Left lung (tissue), 14 donors: ENCODE measurements at places on chromosomes 12 and 14. TPM values are rescaled to one million over a fixed set of nuclear protein-coding genes. Genes with fewer than 3 reads are reported as not detected.

DNA sequence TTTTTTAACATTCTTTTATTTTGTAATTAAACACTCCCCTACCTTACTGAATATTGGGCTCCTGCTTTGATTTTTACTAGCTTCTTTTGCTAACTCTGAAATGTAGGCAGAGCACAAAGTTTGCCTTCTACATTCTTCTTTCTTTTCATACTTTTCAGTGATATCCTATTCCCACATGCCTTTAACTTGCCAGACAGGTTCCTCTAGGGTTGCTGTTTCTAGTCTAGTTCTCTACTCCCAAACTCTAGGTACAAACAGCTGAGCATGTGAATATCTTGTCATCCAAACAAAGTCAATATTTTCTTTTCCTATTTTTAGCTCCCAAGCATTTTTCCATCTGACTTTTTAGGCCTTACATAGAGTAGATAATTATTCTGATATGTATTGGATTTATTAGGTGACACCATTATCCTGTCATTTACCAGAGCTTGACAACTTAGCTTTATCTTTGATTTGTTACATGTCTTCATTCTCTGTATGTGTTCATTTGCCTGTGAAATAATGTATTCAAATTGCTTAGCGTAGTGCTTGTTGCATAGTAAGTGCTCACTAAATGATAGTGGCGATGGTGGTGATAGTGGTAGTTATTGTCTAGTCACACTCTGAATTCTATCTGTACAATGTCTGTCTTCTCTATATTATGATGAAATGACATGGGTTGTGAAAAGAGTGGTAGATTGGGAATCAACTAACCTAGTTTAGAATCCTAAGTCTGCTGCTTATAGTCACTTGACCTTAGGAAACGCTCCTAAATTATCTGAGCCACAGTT is 73.6 kb upstream of the DNM1L start:
- no peak overlapping the region for H3K4me3 ChIP-seq
- DNase-seq = no peak
- H3K27me3 ChIP-seq = no peaks in the 10 kb centered on the region
- H3K4me1 ChIP-seq = no peaks in the 10 kb centered on the region
- no peak overlapping the region for H3K27ac ChIP-seq

The ZNF891 gene
- 7.5 TPM for polyA plus RNA-seq

GRCh38 chr12:88237954-88238353 is 95.8 kb downstream of the TMTC3 start:
- no peaks in the 10 kb centered on the region for H3K36me3 ChIP-seq
- H3K27ac ChIP-seq = no peak overlapping the region

The P2RX2 gene
- 4.7 TPM for polyA plus RNA-seq

The C1S gene
- 134 TPM for polyA plus RNA-seq

GRCh38 chr14:97290065-97290464 is 492.9 kb downstream of the VRK1 start:
- H3K4me1 ChIP-seq = no peaks in the 10 kb centered on the region
- H3K36me3 ChIP-seq = no peaks in the 10 kb centered on the region
- DNase-seq = no peak
- no peak overlapping the region for H3K27ac ChIP-seq

- DNase-seq = no peak
- no peak overlapping the region for H3K4me3 ChIP-seq
- no peak overlapping the region for H3K27ac ChIP-seq
- H3K27me3 ChIP-seq = no peaks in the 10 kb centered on the region
Observed at GRCh38 chr12:98188650-98189077, 326.7 kb upstream of the TMPO start.

- peak overlapping the region; percentile 57 for H3K27ac ChIP-seq
- H3K4me1 ChIP-seq = peaks cover 4% of the 10 kb centered on the region
- no peaks in the 10 kb centered on the region for H3K36me3 ChIP-seq
- H3K4me3 ChIP-seq = no peak overlapping the region
- DNase-seq = no peak
Observed at GRCh38 chr12:16472631-16473030, 125.2 kb downstream of the MGST1 start.

GRCh38 chr14:101715210-101716076 is 46.1 kb upstream of the PPP2R5C start:
- no peak overlapping the region for H3K4me3 ChIP-seq
- H3K36me3 ChIP-seq = no peaks in the 10 kb centered on the region
- DNase-seq = no peak
- H3K4me1 ChIP-seq = no peaks in the 10 kb centered on the region
- no peak overlapping the region for H3K27ac ChIP-seq

The A2M gene
- polyA plus RNA-seq = 1,589 TPM

The NPC2 gene
- polyA plus RNA-seq = 1,022 TPM

GRCh38 chr12:1391722-1392121 is 202.7 kb downstream of the FBXL14 start:
- DNase-seq = no peak
- H3K27ac ChIP-seq = no peak overlapping the region
- no peaks in the 10 kb centered on the region for H3K4me1 ChIP-seq
- no peaks in the 10 kb centered on the region for H3K27me3 ChIP-seq
- H3K36me3 ChIP-seq = no peaks in the 10 kb centered on the region

- H3K4me1 ChIP-seq = peaks cover 21% of the 10 kb centered on the region
- no peaks in the 10 kb centered on the region for H3K27me3 ChIP-seq
- no peak overlapping the region for H3K4me3 ChIP-seq
- H3K27ac ChIP-seq = no peak overlapping the region
- H3K36me3 ChIP-seq = no peaks in the 10 kb centered on the region
Observed at GRCh38 chr12:76470028-76470939, 89.3 kb downstream of the OSBPL8 start.

- H3K36me3 ChIP-seq = no peaks in the 10 kb centered on the region
- H3K27me3 ChIP-seq = no peaks in the 10 kb centered on the region
- H3K4me3 ChIP-seq = no peak overlapping the region
- H3K27ac ChIP-seq = no peak overlapping the region
- DNase-seq = no peak
Observed at GRCh38 chr12:59843260-59843843, 247.5 kb downstream of the SLC16A7 start.

The PCED1B gene
- 1.3 TPM for polyA plus RNA-seq

- H3K27me3 ChIP-seq = no peaks in the 10 kb centered on the region
- peak; percentile 87 for DNase-seq
- peak overlapping the region; percentile 81 for H3K27ac ChIP-seq
- H3K4me1 ChIP-seq = peaks cover 64% of the 10 kb centered on the region
Observed at GRCh38 chr14:104681689-104682074, 7.7 kb upstream of the INF2 start.

DNA sequence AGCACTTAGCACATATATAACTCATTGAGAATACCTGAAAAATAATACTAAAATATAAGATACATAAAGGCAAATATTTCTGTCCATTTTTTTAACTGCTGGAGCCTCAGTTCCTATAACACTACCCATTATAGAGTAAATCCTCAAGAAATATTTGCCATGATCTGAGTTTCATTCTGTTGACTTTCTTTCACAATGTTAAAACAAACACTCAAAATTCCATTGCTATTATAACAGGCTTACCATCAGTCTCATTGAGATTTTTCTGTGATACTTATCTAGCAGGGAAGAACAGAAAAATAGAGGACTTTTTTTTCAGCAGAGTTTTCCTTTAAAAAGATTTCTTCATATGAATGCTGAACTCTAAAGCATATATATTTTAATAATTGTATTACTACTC is 24.5 kb downstream of the LMO3 start:
- H3K4me1 ChIP-seq = no peaks in the 10 kb centered on the region
- H3K36me3 ChIP-seq = no peaks in the 10 kb centered on the region
- no peak for DNase-seq
- no peaks in the 10 kb centered on the region for H3K27me3 ChIP-seq

GRCh38 chr12:112850383-112850782 is 56.4 kb upstream of the OAS1 start:
- H3K4me1 ChIP-seq = no peaks in the 10 kb centered on the region
- no peaks in the 10 kb centered on the region for H3K36me3 ChIP-seq
- no peak overlapping the region for H3K4me3 ChIP-seq

GRCh38 chr12:58414398-58414871 is 473.1 kb downstream of the ATP23 start:
- DNase-seq = no peak
- H3K4me3 ChIP-seq = no peak overlapping the region
- no peaks in the 10 kb centered on the region for H3K4me1 ChIP-seq
- no peaks in the 10 kb centered on the region for H3K36me3 ChIP-seq

The PPP1CC gene
- 172 TPM for polyA plus RNA-seq

GRCh38 chr14:61652526-61653262 is 42.6 kb upstream of the HIF1A start:
- DNase-seq = no peak
- H3K36me3 ChIP-seq = no peaks in the 10 kb centered on the region
- no peak overlapping the region for H3K4me3 ChIP-seq

DNA sequence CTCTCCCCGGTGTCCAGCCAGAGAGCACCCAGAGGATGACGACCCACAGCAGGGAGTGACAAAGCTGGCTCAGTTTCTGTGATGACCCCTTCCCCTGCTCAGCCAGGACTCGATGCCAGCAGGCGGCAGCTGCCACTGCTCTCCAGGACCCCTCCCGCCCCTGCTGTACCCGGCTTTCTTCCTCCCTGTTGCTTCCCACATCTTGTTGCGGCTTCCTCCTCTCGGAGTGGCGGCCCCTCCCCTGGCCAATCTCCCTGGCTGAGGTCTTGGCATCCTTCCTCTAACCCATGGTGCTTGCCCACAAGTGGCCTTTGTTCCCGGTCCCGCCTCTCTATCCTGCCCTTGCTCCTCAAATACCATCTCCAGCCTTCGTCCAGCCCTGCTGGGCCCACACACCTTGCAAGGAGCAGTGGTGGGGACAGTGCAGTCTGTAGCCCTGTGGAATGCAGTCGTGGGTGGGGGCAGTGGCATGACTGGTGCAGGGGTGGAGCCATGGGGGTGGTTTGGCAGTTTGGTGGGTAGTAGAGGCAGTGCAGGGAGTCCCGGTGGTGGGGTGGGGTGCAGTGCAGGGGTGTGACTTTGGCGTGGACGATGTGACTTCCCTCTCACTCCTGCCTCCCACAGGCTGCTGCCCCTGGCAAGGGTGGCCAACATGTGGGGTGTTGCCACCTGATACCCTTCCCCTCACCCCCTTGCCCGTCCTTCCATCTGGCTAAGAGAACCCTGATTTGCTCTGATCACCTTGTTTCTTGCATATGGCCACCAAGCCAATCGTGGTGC is 16.3 kb upstream of the BEGAIN start:
- H3K4me1 ChIP-seq = no peaks in the 10 kb centered on the region
- H3K36me3 ChIP-seq = no peaks in the 10 kb centered on the region
- no peak overlapping the region for H3K4me3 ChIP-seq
- H3K27me3 ChIP-seq = peaks cover 3% of the 10 kb centered on the region
- H3K27ac ChIP-seq = no peak overlapping the region
- DNase-seq = no peak

The CAPZA3 gene
- polyA plus RNA-seq = 2.1 TPM

- peak overlapping the region; percentile 95 for H3K27ac ChIP-seq
- H3K27me3 ChIP-seq = no peaks in the 10 kb centered on the region
- peaks cover 19% of the 10 kb centered on the region for H3K36me3 ChIP-seq
Observed at GRCh38 chr12:103928682-103929045, 1.5 kb upstream of the HSP90B1 start.

The LRTM2 gene
- not detected for polyA plus RNA-seq

The PTCSC3 gene
- 2.6 TPM for polyA plus RNA-seq

- H3K4me1 ChIP-seq = peaks cover 34% of the 10 kb centered on the region
- no peak overlapping the region for H3K4me3 ChIP-seq
- DNase-seq = no peak
Observed at GRCh38 chr12:65827827-65828231, 3.5 kb downstream of the HMGA2 start.

DNA sequence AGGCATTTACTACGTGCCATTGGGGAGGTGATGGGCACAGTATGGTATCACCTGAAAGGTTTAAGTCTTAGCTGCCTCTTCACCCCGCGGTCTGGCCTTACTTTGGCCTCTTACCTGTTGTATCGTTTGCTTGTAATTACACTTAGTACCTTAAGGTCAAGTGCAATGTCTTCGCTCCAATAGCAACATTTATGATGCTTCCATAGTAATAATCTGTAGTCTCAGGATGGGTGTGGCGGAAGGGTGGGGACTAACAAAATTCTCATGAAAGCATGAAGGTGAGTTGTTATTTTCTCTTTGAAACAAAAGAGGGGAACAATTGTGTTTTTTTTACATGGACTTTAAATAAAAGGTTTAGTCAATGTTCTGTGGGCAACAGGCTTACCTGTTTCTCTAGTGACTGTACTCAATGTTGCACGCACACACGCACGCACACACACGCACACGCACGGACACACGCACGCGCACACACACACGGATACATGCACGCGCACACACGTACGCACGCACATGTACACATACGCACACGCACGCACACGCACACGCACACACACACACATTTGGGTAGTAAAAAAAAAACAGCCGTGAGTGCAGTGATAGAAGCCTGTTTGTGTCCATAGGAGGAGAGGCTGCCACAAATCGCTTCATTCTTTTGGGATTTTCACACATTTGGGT is 91.4 kb downstream of the DNAH10 start:
- DNase-seq = no peak
- no peaks in the 10 kb centered on the region for H3K36me3 ChIP-seq

The NPFF gene
- not detected for polyA plus RNA-seq

The TBX3 gene
- 106 TPM for polyA plus RNA-seq

The KRT2 gene
- not detected for polyA plus RNA-seq

GRCh38 chr12:53550595-53550994 is 43.3 kb upstream of the NPFF start:
- no peak for DNase-seq
- no peak overlapping the region for H3K4me3 ChIP-seq
- H3K27ac ChIP-seq = no peak overlapping the region
- no peaks in the 10 kb centered on the region for H3K27me3 ChIP-seq
- H3K36me3 ChIP-seq = peaks cover 66% of the 10 kb centered on the region

DNA sequence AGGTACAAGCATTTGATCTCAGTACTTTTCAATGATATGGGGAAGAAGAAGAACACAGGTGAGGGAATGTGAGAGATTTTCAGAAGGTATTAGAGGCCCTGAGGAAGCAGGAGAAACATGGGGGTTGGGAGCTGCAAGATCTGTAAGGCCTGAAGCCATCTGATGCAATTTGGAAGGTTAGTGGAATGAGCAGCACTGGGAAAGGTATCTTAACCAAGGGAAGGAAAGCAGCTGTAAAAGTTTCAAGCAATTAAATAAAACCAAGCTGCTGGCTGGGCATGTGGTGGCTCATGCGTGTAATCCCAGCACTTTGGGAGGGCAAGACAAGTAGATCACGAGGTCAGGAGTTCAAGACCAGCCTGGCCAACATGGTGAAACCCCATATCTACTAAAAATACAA is 104.4 kb upstream of the PARP11 start:
- no peaks in the 10 kb centered on the region for H3K36me3 ChIP-seq
- DNase-seq = no peak
- H3K27me3 ChIP-seq = no peaks in the 10 kb centered on the region
